Dermis blood vessel endothelial cell (primary cell): ENCODE measurements at places on chromosomes 1 and 21. TPM values are rescaled to one million over a fixed set of nuclear protein-coding genes. Genes with fewer than 3 reads are reported as not detected.

DNA sequence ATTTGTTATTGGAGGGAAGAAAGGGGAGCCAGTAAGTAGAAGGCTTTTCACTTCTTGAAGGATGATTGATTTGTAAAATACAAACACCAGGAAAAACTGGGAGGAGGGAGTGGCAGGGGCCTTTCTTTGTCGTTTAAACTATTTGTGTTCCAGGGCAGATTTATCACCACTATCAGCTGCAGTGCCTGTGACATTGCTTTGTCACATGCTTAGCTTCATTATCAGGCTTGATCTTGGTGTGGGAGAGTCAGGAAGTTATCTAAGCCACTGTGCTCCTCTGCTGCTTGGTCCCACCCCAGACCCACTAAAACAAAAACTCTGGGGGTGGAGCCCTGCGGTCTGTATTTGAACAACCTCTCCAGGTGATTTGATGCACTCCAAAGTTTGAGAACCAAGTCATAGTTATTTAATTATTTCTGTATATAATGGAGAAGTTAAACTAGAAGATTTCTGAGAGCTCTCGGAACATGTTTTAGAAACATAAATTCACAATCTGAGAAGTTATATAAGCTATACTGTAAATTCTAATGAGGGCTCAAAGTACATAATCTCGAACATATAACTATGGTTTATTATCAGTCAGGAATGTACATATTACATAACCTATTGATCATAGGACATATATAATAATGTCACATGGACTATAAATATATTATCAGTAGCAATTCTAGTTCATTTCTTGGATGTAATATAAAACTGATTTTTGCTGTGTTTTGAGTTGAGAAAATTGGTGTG lies 87.9 kb downstream of the CDC14A start:
- DNase-seq: no peak

DNA sequence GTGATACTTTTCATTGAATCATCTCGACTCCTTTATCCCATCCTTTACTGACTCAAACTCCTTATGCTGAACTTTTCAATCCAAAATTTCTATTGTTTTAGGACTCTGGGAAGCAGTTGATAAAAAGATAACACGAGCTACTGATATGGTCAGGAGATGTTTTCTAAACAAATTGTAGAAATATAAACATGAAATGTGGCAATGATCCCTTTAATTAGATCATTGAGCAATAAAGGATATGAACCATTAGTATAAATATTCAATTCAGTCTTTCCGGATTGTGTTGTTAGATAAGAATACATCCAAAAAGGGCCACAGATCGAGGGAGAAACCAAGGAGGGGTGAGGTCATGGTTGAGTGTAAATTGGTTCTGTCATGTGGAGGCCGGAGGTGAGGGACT lies 88.4 kb downstream of the NID1 start:
- DNase-seq: no peak

DNA sequence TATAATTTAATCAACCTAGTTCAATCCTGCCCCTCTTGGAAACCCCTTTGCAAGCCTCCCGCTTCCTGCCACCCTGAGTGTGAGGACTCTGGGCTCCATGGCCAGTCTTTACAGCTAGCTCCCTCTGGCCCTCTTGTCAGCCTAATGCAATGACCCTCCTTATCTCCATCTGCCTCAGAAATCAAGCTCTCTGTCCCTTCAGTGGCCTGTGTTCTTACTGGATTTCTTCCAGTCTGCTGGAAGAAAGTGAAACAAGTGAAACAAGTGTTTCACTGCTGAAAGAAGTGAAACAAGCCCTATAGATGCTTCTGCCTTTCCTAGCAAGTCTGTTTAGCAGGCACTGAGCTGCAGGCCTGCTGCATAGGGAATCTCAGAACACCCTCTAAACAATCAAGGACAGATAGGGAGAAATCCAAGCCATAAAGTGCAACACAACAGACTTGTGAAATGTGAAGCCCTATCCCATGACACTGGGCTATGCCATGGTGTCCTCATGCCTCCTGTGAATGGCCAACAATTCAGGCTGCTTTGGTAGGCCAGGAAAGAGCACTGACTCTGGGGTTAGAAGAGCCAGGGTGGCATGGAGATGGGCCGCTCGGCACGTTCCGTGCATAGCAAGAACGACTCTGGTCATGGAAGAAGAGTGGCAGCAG lies 55.9 kb downstream of the FAM163A start:
- DNase-seq: no peak

DNA sequence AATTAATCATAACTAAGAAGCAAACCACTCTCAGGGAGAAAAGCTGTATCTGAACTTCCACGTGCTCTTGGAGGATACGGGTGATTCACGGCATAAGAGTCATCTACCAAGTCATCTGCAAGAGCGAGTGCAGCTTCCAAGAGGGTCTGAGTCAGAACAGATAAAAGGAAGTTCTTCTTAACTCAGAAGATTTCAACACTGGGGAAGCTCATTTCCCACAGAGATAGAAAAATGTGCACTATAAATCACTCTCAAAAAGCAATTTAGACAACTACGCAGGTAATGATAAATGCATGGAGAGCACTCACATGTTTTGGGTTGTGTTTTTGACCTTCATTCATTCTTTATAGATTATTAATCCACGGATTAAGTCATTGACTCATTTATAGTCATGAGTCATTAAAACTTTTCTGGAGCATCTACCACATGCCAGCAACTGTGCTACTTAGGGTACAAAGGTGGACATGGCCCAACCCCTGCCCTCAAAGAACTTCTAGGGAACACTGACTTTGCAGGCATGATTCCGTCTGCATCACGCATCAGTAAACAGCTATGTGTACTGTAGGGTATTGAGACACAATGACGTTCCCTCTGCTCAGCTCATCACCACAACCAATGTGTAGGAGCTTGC lies 20.8 kb downstream of the KCNJ15 start:
- DNase-seq: peak; percentile 76

The SLFNL1 gene
- 0.19 and 0.51 TPM in 2 replicates for total RNA-seq

The PLA2G2F gene
- not detected in 2 replicates for total RNA-seq

GRCh38 chr1:114341856-114342255 lies 169.1 kb downstream of the TRIM33 start:
- no peak for DNase-seq

GRCh38 chr1:1954015-1954414 lies 34.9 kb upstream of the TMEM52 start:
- no peak for DNase-seq

DNA sequence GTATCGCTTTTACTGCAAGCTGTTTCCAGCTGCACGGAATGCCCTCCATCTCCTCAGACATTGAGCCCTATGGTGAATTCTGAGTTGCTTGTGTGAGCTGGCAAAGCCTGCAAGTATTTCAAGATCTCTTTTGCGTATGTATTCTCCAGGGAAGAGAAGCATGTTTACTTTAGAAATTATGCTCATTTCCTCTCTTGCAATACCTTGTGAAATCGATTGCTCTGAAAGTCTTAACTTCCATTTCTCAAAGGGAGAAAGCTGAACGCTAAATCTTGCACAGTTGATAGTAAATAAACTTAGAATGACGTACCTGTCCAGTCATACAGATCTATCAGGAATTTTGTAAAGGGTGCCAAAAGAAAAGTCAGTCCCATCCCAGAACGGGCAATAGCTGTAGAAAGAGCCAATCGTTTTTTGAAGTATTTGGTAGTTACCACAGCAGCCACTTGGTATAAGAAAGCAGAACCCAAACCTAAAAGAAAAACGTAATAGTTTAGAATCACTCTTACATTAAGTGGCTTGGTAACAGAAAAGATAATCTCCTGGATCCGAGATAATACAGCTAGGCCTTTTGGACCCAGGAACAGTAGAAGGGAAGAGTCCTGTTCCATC lies 10.0 kb downstream of the SLC16A4 start:
- no peak for DNase-seq

DNA sequence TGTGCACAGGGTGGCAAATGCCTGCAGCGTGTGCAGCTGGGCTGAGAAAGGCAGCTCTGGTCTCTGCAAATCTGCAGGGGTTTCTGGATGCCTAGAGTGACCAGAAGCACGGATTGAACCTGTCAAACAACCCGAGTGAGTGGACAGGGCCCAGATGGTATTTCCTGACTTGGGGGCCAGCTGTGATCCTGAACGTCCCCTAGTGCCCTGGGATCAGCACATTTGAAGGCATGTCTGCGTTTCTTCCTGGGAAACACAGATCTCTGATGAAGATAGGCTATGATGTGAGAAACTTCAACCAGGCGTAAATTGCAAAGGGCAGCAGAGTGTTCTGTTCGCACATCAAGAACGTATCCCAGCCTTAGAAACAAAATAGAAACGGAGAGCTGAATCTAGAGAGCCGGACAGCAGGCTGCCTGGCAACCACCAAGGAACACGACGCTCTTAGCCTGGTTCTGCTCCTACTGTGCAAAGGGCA lies 163.1 kb downstream of the KCNJ6 start:
- no peak for DNase-seq
